ENCODE measurements at places on chromosomes 7 and 10. TPM values are rescaled to one million over a fixed set of nuclear protein-coding genes. Genes with fewer than 3 reads are reported as not detected.

The FGL2 gene
- not detected for total RNA-seq

The HECW1 gene
- 0.48 TPM for total RNA-seq

GRCh38 chr10:11930312-11930978 is 107.3 kb downstream of the PROSER2 start:
- no peak for DNase-seq

- no peak for DNase-seq
Measured at GRCh38 chr7:13560441-13560840, 429.0 kb downstream of the ETV1 start.

GRCh38 chr7:91379236-91379635 is 115.0 kb downstream of the FZD1 start:
- DNase-seq = no peak

GRCh38 chr7:123569352-123570010 is 11.9 kb upstream of the NDUFA5 start:
- no peak for DNase-seq

The MYL10 gene
- total RNA-seq = not detected

The OR6B1 gene
- not detected for total RNA-seq

The LRMDA gene
- not detected for total RNA-seq

GRCh38 chr7:3551536-3551935 is 250.5 kb downstream of the SDK1 start:
- no peak for DNase-seq

The DRGX gene
- not detected for total RNA-seq

DNA sequence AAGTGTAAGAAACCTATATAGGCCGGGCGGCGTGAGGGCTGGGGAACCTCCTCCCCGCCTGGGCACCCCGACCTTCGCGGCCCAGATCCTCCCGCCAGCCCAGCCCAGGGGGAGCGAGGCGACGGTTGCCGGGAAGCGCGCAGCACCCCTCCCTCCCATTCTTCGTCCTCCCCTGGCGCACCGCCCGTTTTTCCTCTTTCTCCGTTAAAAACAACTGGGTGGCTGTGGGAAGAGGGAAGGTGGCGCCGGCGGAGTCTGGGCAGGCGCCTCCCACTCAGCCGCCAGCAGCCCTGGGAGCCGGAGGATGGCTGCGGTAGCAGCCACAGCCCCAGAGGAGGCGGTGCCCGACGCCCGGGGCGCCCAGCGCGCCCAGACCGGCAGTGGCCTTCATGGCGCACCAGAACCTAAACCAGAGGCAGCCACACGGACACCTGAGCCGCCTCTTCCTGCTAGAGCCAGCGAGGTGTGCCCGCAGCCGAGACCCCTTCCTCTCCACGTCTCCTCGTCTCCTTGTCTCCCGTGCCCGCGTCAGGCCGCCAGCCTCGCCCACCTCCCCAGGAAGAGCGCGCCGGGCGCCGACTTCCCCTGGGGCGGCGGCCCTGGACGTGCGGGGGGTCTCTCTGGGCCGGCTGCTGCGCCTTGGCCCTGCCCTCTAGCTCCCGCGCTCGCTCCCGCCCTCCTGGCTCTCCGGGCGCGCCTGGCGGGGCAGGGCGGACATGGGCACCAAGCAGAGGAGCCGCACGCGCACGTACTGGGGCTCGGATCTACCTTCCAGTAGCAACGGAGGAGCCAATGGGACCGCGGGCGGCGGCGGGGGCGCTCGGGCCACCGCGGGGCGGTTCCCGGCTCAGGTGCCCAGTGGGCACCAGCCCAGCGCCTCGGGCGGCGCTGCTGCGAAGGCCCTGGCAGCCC is 32.8 kb upstream of the SFTPD start:
- DNase-seq = peak; percentile 80

The CYP2C19 gene
- total RNA-seq = not detected

DNA sequence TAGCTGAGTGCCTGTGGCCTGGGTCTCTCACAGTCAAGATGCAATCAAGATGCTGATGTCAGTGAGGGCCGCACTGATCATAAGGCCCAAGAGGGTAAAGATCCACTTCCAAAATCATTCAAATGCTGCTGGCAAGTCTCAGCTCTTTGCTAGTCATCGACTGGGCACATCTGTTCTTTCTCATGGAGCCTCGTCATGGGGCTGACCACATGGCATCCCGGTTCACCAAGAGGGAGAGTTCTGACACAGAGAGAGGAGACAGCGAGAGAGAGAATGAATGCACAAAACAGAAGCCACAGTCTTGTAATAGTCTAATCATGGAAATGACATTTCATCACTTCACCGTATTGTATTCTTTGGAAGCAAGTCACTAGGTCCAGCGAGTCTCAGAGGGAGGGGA is 1067.5 kb upstream of the C7orf33 start:
- DNase-seq = no peak

The TMEM236 gene
- 0.20 TPM for total RNA-seq

DNA sequence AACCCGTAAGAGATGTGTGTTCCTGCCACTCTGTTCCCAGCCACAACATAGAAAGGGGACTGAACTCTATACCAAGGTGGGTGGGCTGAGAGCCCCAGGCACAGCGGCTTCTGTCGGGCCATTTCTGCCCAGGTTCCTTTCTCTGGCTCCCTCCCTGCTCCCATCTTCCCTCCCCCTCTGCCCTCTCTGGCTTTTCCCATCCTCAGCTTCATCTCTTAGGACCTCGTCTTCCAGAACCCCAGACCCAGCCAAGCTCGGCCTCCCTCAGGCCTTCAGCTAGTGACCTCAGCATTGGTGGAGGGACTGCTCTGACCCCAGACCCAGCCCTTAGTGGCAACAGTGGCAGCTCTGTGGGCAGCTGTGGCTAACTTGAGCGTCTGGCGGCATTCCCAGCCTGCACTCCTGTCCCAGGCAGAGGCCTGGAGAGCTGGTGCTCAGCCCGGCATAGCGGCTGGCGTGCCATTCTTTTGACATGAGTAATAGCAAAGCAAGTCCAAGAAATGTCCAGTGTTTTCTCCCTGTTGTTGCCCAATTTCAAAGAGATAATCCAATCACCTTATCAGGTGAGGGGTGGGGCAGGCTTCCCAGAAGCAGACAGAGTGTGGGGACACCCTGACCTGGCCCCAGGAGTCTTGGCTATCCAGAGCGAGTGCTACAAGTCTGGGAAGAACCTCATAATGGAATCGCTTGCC is 15.9 kb downstream of the PTPRE start:
- DNase-seq = peak; percentile 91

DNA sequence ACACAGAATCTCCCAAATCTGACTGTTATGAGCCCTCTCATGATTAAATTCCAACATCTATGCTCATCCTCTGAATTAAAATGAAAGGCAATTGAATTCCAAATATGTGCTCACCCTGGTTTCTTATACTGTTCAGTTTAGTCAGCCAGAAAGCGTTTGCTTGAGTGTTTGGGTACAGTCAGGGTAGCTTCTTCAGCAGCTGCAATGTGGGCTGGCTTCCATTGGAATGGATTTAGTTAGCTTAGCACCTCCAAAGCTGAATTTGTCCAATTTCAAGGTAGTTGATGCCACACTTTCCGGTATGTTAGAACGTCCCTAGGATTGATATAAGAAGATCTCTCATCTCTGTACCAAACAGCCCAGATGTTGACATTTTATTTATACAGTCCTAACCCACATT is 9.3 kb downstream of the KLHL7 start:
- no peak for DNase-seq

- DNase-seq = no peak
Measured at GRCh38 chr7:96962221-96962885, 43.0 kb upstream of the DLX6 start.

The RBP4 gene
- total RNA-seq = 0.57 TPM

- DNase-seq = no peak
Measured at GRCh38 chr10:110717781-110718589, 73.8 kb downstream of the RBM20 start.

GRCh38 chr7:8209353-8209752 is 52.6 kb downstream of the ICA1 start:
- DNase-seq = peak; percentile 83

GRCh38 chr10:10591715-10592341 is 425.8 kb upstream of the CELF2 start:
- DNase-seq = no peak

GRCh38 chr10:127146661-127147060 is 49.7 kb downstream of the INSYN2A start:
- DNase-seq = no peak

The TCAF2 gene
- 2.5 TPM for total RNA-seq
